Stimulated activated CD8-positive, alpha-beta memory T cell treated with anti-CD3 and anti-CD28 coated beads, Interleukin-12 subunit alpha, Interleukin-12 subunit beta, amount 100 ng/mL, for 1 hour (primary cell): ENCODE measurements at places on chromosomes 2 and 18.

DNA sequence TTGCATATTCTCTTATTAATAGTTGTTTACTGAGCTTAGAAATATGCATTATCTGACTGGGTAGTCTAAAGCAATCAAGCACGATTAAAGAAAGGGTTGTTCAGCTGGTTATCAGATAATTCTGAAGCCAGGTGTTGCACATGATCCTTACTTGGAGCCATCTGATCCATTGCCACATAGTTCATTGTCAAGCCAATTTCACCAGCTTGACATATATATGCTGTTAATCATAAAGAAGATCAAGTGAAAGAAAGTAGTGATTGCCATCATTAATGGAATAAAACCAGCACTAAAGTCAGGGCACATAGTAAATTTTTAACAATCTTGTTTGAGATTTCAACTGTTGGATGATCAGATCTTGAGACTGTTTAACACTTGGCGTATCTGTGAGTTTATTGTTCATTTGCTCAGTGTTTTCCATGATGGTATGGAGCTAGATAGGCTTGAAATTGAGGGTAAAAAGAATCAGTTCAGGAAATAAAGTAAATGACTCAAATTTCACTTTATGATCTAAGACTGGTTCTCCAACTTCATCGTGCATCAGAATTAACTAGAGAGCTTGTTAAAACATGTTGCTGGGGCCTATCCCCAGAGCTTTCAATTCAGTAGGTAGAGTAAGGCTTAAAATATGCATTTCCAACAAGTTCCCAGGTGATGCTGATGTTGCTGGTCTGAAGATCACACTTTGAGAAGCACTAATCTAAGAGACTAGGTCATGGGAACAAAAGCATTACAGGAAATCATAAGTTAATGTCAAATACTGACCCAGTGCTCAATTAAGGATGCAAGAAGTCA, 539.6 kb downstream of the SATB2 start:
- DNase-seq = no peak

- no peak for DNase-seq
Observed at GRCh38 chr2:55416786-55417568, 2.7 kb downstream of the CCDC88A start.

- DNase-seq = no peak
Observed at GRCh38 chr2:140344838-140345237, 1564.6 kb upstream of the NXPH2 start.

- DNase-seq = no peak
Observed at GRCh38 chr2:178205853-178206521, 11.7 kb downstream of the OSBPL6 start.

DNA sequence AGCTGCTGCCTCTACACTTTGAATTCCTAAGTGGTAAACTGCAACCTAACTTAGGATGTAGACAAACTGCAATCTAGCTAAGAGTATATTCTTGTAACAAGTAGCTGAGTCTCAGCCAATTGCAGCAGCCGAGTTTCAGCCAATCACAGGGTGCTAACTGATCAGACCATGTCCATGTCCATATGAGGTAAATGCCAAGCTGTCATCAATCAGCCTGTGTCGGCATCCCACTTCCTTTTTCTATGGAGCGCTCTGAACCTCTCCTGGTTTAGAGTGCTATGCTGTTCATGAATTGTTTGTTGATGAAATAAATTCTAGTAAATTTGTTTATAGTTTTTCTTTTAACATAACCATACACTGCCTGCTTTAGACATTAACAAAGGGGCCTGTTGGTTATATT, 408.8 kb downstream of the NBAS start:
- no peak for DNase-seq

DNA sequence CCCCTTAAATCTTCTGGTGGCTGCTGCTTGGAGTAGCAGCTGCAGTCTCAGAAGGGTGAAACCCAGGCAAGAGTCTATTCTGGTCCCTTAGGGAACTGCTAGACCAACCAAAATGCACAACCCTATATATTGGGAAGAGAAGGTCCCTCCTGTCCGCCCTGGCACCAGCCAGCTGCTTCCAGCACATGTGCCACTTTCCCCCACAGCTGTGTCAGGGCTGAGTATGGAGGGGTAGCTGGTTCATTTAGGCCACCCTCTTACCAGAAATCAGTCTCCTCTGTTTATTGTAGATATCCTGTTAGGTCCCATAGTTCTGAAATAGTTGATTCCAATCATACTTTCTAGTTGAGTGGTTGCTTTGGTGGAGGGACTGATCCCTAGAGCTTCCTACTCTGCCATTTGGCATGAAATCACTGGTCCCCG, 68.9 kb downstream of the BIRC6 start:
- no peak for DNase-seq

GRCh38 chr18:25453556-25454269, 101.7 kb upstream of the ZNF521 start:
- DNase-seq = no peak

DNA sequence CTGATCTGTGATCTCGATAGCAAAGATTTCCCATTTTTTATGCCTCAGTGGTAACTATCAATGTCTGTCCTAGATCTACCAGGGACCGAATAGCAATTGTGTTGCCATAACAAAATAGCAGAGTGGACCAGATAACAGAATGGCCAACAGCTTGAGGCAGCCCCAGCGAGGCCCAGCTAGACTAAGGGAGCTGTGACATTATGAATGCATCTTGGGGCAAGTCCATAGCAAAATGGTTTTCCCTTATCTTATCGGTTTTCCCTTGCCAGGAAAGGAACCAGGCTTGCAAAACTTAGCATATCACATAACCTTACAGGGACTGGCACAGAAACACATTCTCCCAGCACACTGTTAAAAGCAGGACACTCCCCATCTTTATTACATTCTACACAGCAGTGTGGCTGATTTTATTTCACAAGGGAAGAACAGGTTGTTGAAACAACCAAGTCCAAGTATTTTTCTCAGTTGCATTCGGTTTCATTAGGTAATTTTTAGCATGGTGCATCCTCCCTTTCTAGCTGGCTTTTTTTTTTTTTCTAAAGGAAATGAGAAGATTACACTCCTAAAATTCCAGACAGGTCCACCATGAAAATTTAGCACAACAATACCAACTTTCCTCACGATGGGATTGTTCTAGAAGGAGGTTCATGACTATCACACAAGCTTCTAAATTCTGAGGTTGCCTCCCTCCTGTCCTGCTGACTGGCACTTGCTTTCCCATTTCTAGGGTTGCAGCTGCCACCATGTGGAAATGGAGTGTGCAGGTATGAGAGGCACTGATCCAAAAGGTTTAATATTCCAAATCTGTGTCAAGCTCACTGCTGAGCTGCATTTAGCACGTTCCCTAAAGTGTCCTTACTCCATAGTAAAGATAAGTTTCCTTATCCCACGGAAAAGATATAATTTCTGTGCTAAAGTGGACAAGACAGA, 97.0 kb upstream of the SLC35G4 start:
- no peak for DNase-seq

GRCh38 chr2:157808421-157808820, 67.7 kb downstream of the ACVR1 start:
- no peak for DNase-seq
